Foreskin keratinocyte (primary cell): ENCODE measurements at places on chromosomes 3 and 15.
A peak's percentile ranks its signal among the peaks of the same experiment; 100 is the strongest.

DNA sequence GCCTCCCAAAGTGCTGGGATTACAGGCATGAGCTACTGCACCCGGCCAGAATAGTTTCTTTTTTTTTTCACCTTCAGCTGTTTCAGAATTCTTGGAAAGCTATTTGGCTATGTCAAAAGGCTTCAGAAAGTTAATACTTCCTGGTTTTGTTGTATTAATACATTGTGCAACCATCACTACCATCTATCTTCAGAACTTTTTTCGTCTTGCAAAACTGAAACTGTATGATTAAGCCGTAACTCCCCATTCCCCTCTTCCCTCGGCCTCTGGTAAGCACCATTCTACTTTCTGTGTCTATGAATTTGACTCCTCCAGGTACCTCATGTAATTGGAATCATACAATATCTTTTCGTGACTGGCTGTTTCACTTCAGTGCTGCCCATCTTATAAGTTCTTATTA is 5.2 kb upstream of the NOX5 start:
- no peak for DNase-seq

DNA sequence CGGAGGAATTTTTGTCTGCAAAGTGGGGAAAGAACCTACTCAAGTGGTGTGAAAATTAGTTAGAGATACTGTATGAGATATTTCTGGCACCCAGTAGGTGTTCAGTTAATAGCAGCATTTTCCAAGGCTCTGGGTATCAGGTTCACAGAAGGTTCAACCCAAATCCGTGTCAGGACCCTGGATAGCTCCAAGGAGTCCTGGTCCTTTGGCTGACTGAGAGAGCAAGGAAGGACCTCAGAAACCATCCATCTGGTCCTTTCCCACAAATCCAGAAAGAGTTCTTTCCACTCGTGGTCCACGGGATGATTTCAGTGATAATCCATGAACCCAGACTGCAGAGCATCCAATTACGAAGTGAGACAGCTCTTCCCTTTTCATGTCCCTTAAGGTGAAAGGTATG is 51.4 kb downstream of the SLC6A11 start:
- DNase-seq: no peak

DNA sequence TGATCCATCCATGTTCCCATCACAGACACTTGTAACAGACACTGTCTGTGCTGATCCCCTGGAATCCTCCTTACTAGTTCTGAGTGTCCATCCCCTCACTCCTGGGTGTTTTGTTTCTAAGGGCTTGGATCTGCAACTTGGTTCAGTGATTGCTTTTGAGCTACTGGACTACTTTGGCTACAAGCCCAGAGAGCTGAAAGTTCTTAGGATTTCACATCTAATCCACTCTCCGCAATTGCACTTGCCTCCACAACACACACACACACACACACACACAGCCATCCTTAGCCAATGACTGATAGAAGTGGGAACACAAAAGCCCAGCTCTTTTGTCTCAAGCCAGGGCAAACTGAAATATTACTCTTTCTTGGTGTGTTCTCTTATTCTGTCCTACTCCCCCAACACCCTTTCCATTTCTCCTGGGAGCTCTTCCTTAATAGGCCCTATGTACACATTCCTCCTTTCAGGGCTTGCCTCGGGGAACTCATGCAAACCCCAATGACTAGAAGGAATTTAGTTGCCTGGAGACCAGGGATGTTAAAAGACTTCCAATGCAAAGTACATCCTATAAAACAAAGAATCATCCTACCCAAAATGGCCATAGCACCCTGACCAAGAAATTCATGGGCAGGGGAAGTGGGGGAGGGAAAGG is 206.1 kb upstream of the UBE2E2 start:
- DNase-seq: no peak

GRCh38 chr15:60899322-60899966 is 329.7 kb downstream of the RORA start:
- DNase-seq: no peak

GRCh38 chr3:74054566-74054965 is 429.8 kb upstream of the PDZRN3 start:
- DNase-seq: no peak

GRCh38 chr3:149812165-149812605 is 830 bp upstream of the RNF13 start:
- DNase-seq: no peak

DNA sequence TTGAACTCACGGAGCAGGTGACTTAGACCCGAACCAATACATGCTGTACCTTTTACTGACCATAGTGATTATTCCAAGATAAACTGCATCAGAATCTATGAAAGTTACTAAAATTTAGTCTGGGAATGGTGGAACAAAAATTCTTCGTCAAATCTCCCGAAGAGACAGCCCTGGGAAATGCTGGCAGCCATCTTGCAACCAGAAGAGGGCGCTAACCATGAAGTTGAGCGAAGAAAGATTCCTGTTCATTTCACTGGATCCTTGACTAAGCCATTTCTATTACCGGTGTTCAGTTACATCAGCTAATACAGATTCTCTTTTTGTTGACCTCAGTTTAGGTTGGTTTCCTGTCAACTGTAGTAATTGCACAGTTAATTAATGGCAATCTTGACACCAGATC is 199.6 kb downstream of the SLC9A9 start:
- DNase-seq: no peak

- peak; percentile 73 for DNase-seq
Observed at GRCh38 chr15:94791510-94791909, 560.1 kb downstream of the MCTP2 start.

DNA sequence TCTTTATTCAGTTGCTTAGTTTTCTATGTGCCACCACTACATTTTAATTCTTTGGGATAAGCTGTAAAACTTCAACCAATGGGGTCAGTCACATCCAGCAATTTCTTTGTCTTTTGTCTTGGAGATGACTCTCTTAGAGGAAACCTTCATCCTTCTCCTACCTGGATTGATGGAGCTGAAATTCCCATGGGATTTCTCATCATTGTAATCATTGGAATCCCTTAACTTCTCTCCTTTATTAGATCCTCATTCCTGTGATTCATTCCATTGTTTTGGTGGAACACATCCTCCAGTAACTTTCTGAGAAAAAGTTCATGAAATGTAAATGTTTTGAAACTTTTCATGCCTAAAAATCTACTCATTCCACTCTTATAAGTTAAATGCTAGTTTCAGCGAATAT is 9.6 kb upstream of the PLOD2 start:
- DNase-seq: no peak

GRCh38 chr3:171453180-171453886 is 6.9 kb downstream of the TNIK start:
- no peak for DNase-seq

DNA sequence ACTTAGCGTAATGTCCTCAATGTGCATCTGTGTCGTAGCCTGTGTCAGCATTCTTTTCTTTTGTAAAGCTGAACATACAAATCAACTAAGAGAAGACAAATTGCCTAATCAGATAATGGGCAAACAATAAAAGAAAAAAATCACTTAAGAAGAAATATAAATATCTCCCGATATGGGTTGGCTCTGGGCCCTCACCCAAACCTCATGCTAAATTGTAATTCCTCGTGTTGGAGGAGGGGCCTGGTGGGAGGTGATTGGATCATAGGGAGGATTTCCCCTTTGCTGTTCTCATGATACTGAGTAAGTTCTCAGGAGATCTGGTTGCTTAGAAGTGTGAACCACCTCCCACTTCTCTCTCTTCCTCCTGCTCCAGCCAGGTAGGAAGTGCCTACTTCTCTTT is 285.0 kb upstream of the LYSMD4 start:
- no peak for DNase-seq
